ENCODE measurements at places on chromosomes 7 and 10.

DNA sequence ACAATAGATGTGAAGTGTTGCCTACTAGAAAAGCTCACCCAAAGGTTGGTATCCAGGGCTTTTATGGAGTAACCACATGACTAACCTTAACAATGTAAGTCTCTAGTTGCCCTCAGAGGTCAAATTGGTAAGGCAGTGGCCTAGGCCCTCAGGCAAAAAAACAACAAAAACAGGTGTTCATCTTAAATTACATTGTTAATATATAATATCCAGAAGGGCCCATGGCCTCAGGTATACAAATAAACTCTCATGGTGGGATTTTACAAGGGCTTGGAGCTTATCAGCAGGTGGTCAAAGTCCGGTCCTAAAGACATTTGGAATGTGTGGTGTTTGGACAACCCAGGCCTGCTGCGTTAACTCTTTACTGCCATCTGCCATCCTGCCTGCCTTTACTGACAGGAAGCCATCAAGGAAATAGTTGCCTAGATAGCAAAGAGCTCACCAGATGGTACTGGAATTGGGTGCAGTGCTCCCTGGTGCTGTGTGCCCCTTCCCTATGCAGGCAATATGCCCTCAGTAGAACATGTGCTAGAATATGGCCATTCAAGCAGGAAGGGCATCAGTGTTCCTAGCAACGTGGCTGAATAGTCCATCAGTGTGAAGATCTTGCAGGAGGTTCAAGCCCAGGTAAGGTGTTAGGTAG, 36.2 kb downstream of the TOMM7 start:
- no peak for DNase-seq

DNA sequence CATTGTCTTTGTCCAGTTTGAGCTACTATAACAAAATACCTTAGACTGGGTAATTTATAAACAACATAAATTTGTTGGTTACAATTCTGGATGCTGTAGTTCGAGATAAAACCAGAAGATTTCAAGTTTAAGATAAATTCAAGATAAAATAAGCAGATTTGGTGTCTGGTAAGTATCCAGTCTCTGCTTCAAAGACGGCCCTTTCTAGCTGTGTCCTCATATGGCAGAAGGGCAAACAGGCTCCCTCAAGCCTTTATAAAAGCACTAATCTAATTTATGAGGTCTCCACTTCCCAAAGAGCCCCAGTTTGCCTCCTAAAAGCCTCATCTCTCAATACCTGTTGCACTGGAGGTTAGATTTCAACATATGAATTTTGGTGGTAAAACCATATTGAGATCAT, 31.1 kb upstream of the SGCE start:
- no peak for DNase-seq

- no peak for DNase-seq
These were observed 135.0 kb downstream of the ADAM22 start for GRCh38 chr7:88069093-88069492.

DNA sequence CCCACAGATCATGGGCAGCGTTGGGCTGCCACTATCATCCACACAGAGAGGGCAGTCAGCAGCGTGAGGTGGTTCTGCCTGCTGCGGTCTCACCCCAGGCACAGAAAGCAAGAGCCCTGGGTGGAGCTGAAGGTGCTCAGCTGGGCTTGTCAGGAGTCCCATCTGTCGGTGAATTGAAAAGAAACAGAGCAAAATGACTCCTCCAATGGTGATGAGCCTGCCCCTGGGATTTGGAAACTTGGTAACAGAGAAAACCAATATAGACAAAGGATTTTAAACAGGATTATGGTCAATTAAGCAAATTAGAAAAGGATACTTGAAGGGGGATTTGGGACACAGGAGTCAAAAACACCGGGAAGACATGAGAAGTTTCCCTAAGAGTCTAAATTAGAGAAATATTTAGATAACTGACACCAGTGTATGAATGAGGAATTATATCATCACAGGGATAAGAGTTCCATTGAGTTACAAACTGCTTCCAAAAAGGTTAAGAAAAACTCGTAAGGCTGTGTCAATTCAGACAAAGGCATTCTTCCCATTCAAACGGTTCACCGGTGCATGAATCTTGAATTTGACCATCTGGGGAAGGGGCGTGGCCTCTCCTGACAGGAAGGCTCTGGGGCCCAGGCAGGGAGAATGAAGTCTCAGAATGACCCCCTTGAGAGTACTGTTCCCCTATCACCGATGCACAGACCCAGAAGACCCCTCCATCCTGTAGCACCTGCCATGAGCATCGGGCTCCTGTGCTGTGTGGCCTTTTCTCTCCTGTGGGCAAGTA, 70.0 kb upstream of the PRSS58 start:
- DNase-seq: no peak

DNA sequence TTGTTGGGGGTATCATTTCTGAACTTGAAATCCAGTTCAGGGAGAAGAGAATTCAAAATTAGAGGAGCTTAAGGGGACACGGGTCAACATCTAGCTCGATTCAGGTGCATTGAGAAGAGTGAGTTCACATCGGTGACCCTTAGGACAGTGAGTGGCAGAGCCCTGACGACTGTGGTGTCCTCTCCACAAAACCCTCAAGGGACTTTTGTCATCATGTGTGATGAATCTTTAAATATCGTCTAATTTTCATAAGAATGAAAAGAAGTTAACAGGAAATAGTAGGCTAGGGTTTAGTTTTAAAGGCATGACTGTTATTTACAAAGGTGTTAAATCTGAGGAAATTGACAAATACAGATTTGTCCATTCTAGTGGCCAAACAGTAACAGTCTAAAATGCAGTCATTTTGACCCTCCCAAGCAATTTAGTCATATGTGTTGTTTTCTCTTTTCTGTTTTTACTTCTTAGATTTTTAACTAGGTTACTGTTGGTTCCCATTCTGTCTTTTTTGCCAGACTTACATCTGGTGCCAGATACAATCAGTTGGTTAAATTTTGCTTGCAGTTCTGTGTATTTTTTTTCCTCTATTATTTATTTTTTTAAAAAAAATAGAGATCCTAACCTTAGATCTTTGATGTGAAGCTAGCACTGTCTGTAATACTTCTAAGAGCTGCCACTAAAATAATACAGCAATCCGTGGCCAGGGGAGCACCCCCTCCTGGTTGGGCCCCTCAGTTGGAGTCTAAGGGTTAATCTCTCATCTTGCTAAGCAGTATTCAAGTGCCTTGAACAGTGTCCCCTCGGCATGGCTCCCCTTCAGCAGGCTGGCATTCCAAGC, 34.9 kb upstream of the SH2B2 start:
- DNase-seq: no peak

GRCh38 chr10:88082391-88082790, 219.0 kb downstream of the PTEN start:
- DNase-seq: no peak

DNA sequence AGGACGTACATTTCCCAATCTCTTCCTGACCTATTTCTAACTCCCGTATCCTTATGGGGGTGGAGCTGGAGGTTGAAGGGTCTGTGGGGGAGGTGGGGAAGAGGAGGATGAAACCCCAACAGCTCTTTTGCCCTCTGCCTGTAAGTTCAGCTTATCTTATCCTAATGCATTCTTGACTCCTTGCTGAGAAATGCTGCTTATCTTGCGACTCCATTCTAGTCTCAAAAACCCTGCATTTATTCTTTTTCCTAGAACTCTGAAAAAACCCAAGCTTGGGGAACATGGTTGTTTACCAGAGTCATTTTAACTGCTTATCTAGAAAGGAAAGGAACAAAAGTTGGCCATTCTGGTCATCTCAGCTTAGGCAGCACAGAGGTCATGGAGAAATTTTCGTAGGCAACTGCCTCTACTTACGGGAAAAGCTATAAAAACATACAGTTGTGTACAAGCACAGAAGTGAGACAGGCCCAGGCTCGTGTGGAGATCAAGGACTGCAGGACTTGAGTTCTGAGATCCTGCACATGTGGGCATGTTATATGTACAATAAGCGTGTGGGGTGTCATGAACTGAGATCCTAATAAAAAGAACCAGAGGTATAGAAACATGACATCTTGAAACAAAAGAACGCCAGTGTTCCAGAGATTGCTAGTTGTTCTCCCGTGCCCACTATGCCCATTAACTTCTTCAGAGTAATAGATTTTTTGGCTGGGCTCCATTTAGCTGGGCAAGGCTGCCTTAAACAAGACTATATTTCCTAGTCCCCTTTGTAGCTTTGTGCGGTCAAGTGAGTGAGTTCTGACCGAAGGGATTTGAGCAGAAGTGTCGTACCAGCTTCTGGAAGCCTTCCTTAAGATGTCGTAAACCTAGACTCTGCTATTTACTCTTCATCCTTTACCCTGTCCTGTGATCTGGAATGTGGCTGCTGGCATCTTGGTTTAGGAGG, 9.6 kb downstream of the INMT start:
- DNase-seq: no peak

- DNase-seq: no peak
These were observed 26.1 kb upstream of the ZNF365 start for GRCh38 chr10:62348029-62348428.

DNA sequence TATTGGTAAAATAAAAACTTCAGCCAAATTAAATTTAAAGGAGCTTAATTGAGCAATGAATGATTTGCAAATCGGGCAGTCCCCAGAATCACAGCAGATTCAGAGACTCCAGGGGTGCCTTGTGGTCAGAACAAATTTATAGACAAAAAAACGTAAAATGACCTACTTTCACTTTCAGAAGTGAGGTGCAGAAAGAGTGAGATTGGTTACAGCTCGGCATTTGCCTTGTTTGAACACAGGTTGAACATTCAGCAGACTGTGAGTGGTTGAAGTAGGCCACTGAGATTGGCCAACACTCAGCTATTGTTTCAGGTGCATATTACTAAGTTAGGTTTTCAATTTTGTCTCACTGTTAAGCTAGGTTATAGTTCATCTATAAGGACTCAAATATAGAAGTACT, 153.4 kb downstream of the BICC1 start:
- no peak for DNase-seq

DNA sequence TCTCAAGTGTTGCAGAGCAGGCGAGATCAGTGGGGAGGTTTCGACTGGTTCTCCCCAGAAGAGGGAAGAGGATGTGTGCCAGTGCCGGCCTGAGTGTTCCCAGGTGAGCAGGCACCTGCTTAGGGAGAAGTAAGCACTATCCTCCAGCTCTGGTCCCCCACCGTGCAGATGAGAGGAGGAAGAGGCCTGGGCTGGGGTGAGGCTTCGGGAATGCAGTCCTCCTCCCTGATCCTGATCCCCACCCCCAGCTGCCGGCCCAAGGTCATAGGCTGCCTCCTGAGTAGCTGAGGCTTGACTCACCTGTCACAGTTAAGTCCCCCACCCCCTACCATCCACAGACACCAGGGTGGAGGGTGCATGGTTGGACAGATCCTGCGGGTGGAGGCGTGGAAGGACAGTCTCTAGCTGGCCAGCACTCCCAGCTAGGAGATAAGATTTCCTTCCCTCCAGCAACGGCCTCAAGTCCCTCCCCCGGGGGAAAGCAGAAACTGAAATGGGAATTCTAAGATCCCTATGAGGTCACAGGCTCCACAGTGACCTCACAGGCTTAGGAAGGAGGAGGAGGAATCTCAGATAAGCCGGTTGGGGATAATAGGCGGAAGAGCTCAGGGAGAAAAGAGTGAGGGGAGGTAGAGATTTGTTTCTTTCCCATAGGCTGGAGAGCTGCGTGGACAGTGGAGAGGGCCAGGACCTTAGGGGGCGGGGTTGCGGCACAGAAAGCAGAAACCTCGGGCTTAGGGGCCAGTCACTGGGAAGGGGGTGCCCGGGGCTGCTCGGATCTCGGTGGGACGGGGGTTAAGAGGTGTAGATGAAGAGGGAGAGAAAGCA, 1.0 kb downstream of the LRCH4 start:
- no peak for DNase-seq

DNA sequence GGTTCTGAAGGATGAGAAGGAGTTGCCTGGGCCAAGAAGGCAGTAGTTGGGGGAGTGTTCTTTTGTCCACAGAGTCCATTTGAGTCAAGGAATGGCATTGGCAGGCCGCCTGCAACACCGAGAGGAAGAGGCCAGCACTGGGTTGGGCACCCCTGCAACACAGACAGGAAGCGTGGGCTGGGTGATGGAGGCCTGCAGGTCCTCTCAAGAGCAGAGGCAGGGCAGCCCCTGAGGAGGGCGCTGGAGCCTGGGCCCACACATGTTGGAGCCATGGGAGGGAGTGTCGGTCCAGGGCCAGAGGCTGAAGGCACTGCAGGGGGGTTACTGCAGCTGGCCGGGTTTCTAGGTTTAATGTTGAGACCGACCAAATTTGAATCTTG, 137.3 kb downstream of the PTPN20 start:
- DNase-seq: peak; percentile 28

DNA sequence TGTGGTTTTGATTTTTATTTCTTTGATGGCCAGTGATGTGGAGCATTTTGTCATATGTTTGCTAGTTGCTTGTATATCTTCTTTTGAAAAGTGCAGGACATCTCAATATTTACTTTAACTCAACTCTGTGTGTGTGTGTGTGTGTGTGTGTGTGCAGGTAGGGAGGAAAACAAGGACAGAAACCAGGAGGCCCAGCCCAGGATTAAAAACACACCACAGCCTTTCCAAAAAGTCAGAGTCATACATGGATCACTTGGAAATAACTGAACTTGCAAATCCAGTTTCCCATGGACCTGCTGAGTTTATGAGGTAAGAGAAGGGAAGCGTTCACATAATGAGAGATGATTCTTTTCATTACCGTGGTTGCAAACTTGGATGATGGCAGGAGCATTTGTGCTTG, 189.9 kb upstream of the LYZL1 start:
- DNase-seq: no peak

All from activated T-cell treated with anti-CD3 and anti-CD28 coated beads, Interleukin-2, amount 50 U/mL, for 72 hours (primary cell).